Bladder microvascular endothelial cell (primary cell): ENCODE measurements at places on chromosomes 12 and 14. TPM values are rescaled to one million over a fixed set of nuclear protein-coding genes. Genes with fewer than 3 reads are reported as not detected.

Gene ANKS1B
- total RNA-seq = 0.19 TPM in 1 of 2 replicates, not detected in the other

Gene GALNT9
- total RNA-seq = 0.13 TPM in 1 of 2 replicates, not detected in the other

Gene DIO3
- not detected in 2 replicates for total RNA-seq

Gene NID2
- 16.4 and 23.5 TPM in 2 replicates for total RNA-seq

Gene CCDC177
- total RNA-seq = not detected in 2 replicates

Gene TMEM179
- total RNA-seq = 0.19 TPM in 1 of 2 replicates, not detected in the other

Gene TUBA1C
- 160 and 163 TPM in 2 replicates for total RNA-seq

Gene ACTR6
- 8.4 and 13.5 TPM in 2 replicates for total RNA-seq

Gene IL26
- total RNA-seq = not detected in 2 replicates
